A549 treated with ZK216348 at 1 μM for 4 hours (cell line): ENCODE measurements at places on chromosomes 3 and 15. TPM values are rescaled to one million over a fixed set of nuclear protein-coding genes. Genes with fewer than 3 reads are reported as not detected.

PLS1 gene
- total RNA-seq: 9.1 to 15.7 TPM (median 12.2 TPM) in 5 replicates

PRKAR2A gene
- 13.8 to 22.2 TPM (median 18.4 TPM) in 5 replicates for total RNA-seq

CSPG4 gene
- 0.04 to 0.27 TPM (median 0.09 TPM) in 5 replicates for total RNA-seq

CD80 gene
- total RNA-seq: not detected in 5 replicates

EBLN2 gene
- 0.23 to 0.56 TPM (median 0.42 TPM) in 5 replicates for total RNA-seq

DLEC1 gene
- total RNA-seq: 0.05 to 0.09 TPM in 2 of 5 replicates, not detected in the others

RARRES1 gene
- 7.5 to 16.6 TPM (median 11.2 TPM) in 5 replicates for total RNA-seq

HDC gene
- total RNA-seq: 0.09 to 0.47 TPM (median 0.18 TPM) in 3 of 5 replicates, not detected in the others

EEF1AKMT4 gene
- total RNA-seq: 8.0 to 13.2 TPM (median 11.0 TPM) in 5 replicates

SRPRB gene
- 55.7 to 62.9 TPM (median 59.0 TPM) in 5 replicates for total RNA-seq

LAMB2 gene
- 60.1 to 124 TPM (median 114 TPM) in 5 replicates for total RNA-seq

WDR48 gene
- total RNA-seq: 16.0 to 24.9 TPM (median 24.2 TPM) in 5 replicates

UBP1 gene
- 43.3 to 60.8 TPM (median 56.9 TPM) in 5 replicates for total RNA-seq

TRIM71 gene
- not detected in 5 replicates for total RNA-seq

CHRFAM7A gene
- total RNA-seq: 4.7 to 7.8 TPM (median 6.7 TPM) in 5 replicates

ZNF620 gene
- total RNA-seq: 1.4 to 2.2 TPM (median 1.6 TPM) in 5 replicates

ARGFX gene
- not detected in 5 replicates for total RNA-seq

SLC22A13 gene
- 0.13 TPM in 1 of 5 replicates, not detected in the others for total RNA-seq

GALNT15 gene
- 0.04 to 0.21 TPM (median 0.19 TPM) in 3 of 5 replicates, not detected in the others for total RNA-seq

RASGRP1 gene
- 0.24 to 0.42 TPM (median 0.35 TPM) in 5 replicates for total RNA-seq

DAZL gene
- total RNA-seq: not detected in 5 replicates

UROC1 gene
- total RNA-seq: not detected in 5 replicates

TGM4 gene
- 0.08 to 0.12 TPM in 2 of 5 replicates, not detected in the others for total RNA-seq

PDZRN3 gene
- not detected in 5 replicates for total RNA-seq

TUSC7 gene
- total RNA-seq: not detected in 5 replicates

WDR72 gene
- 4.2 to 6.9 TPM (median 6.7 TPM) in 5 replicates for total RNA-seq

MITF gene
- total RNA-seq: 5.8 to 9.0 TPM (median 7.3 TPM) in 5 replicates

ACOX2 gene
- 7.4 to 11.4 TPM (median 8.2 TPM) in 5 replicates for total RNA-seq

TMEM158 gene
- total RNA-seq: 9.1 to 21.3 TPM (median 15.9 TPM) in 5 replicates

HGD gene
- total RNA-seq: 15.7 to 20.7 TPM (median 20.0 TPM) in 5 replicates

LMAN1L gene
- total RNA-seq: not detected in 5 replicates

RAB11A gene
- total RNA-seq: 265 to 374 TPM (median 285 TPM) in 5 replicates

CCR8 gene
- total RNA-seq: not detected in 5 replicates

SEMA3B gene
- total RNA-seq: 4.7 to 9.6 TPM (median 7.3 TPM) in 5 replicates

GOLGA6L7 gene
- total RNA-seq: not detected in 5 replicates

CPNE4 gene
- total RNA-seq: 4.2 to 7.7 TPM (median 6.2 TPM) in 5 replicates

SHC4 gene
- total RNA-seq: 0.54 to 1.4 TPM (median 0.80 TPM) in 5 replicates

IP6K1 gene
- 13.7 to 26.5 TPM (median 21.9 TPM) in 5 replicates for total RNA-seq

CGNL1 gene
- total RNA-seq: 0.71 to 1.1 TPM (median 0.85 TPM) in 5 replicates

SLC28A1 gene
- 0.06 TPM in 1 of 5 replicates, not detected in the others for total RNA-seq

ROPN1 gene
- not detected in 5 replicates for total RNA-seq

TMEM207 gene
- not detected in 5 replicates for total RNA-seq

U2SURP gene
- total RNA-seq: 70.1 to 139 TPM (median 83.1 TPM) in 5 replicates

MYZAP gene
- 0.66 to 0.98 TPM (median 0.87 TPM) in 5 replicates for total RNA-seq

COL6A5 gene
- not detected in 5 replicates for total RNA-seq

KIF15 gene
- 7.4 to 13.3 TPM (median 9.1 TPM) in 5 replicates for total RNA-seq

PLXND1 gene
- 66.4 to 104 TPM (median 90.5 TPM) in 5 replicates for total RNA-seq

GRIP2 gene
- total RNA-seq: 0.52 to 2.0 TPM (median 1.4 TPM) in 5 replicates

GOLGA8G gene
- total RNA-seq: not detected in 5 replicates

COL8A1 gene
- total RNA-seq: not detected in 5 replicates
